ENCODE measurements at places on chromosomes 5 and 9. TPM values are rescaled to one million over a fixed set of nuclear protein-coding genes. Genes with fewer than 3 reads are reported as not detected.

Gene C9orf50
- not detected for total RNA-seq

DNA sequence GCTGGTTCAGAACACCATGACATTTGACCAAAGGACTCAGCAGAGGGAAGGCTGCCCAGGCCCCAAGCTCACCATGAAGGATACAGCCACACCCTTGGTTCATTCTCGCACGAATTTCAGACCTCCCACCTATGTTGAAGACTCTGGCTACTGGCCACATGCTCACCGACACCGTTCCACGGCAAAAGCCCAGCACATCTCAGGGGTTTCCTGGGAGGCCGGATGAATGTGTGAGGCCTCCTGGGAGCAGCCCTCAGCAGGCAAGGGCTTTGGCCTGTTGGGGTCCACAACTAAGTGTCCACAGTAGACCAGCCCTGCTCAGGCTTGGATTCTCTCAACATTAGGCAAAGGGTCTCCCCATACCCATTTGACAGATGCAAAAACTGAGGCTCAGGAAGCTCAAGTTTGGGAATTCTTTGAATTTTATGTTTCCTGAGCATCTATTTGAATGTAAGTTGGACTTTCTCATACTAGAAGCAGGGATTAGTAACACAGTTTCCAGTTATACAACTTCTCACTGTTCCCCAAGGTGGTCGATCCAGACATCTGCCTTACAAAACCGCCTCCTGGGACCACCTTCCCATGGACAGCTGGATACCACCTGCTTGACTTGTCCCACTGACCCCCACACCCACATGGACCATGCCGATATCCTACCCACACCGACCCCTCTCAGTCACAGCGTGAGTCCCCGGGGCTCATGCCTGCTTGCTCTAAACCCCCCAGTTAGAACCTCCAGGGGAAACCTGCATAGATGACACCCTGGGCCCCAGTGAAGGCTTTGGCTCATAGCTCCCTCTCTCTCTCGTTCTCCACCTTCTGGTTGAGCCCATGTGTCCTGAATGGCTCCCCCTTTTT, 27.9 kb downstream of the CCT5 start:
- no peak for DNase-seq

DNA sequence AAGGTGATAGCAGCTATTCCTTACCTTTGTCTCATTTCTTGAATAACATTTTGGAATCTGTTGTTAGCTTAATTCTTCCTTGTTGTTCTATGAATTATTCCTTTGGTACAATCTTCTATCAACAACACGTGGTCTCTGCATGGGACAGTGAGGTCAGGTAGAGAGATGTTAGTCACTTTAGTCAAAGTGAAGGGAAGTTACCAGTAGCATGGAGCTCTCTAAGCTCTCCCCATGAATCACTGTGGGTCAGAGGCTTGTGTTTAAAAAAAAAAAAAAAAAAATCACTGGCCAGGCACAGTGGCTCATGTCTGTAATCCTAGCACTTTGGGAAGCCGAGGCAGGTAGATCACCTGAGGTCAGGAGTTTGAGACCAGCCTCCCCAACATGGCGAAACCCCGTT, 116.0 kb downstream of the GOLPH3 start:
- DNase-seq = no peak

DNA sequence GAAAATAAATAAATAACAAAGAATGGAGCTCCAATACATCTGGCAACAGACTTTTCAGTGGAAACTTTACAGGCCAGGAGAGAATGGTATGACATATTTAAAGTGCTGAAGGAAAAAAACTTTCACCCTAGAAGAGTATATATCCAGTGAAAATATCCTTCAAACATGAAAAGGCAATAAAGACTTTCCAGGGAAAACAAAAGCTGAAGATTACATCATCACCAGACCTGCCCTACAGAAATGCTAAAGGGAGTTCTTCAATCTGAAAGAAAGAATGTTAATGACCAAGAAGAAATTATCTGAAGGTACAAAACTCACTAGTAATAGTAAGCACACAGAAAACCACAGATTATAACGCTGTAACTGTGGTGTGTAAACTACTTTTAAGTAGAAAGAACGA, 8.3 kb upstream of the RCL1 start:
- DNase-seq = no peak

Gene IL5
- not detected for total RNA-seq

Gene SPATA24
- 2.0 TPM for total RNA-seq

Gene PCDHGA7
- total RNA-seq = 8.4 TPM

DNA sequence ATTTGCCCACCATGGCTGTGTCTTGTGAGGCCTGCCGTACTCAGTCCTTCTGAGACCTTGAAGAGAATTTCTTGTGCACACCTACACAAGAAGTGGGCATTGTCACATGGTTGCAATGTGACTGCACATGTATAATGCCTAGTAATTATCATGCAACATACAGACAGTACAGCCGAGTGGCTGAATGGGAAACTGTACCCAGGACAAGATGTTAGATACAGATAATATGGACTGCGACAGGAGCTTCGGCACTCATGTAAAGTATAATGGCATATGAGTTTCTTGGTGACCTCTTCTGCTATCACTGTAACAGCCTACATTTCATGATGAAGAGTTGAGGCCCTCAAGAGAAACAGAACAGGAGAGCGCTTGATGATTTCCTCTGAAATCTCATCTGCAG, 4.8 kb upstream of the PRKACG start:
- DNase-seq = no peak

GRCh38 chr5:123626051-123626450, 114.1 kb downstream of the CSNK1G3 start:
- no peak for DNase-seq

GRCh38 chr5:103503066-103503465, 59.5 kb downstream of the NUDT12 start:
- DNase-seq = no peak

DNA sequence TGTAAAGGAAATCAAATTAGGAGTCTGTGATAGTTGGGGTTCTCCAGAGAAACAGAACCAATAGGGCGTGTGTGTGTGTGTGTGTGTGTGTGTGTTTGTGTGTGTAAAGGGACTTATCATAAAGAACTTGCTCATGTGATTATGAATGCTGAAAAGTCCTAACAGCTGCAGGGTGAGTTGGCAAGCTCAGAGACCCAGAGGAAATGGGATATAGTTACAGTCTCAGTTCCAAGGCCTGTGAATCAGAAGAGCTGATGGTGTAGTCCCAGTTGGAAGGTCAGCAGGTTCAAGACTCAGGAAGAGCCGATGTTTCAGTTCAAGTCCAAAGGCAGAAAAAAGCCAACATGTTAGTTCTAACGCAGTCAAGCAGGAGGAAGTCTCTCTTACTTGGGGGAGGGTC, 214.2 kb downstream of the ELAVL2 start:
- DNase-seq = no peak

DNA sequence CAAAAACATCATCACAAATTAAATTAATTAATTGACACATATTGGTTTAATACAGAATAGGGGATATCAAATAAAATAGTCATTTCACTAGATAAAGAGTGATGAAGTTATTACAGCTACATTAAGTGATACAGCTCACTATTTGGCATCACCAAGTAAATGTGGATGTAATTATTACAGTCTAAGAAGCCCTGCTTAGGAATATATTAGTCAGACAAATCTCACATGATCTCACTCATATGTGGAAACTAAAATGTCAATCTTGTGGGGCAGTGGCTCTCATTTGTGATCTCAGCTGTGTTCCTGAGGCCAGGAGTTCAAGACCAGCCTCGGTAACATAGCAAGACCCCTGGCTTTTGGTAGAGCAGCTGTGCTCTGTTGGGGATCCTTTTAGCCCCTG, 233.4 kb upstream of the RGMB start:
- DNase-seq = peak; percentile 25

DNA sequence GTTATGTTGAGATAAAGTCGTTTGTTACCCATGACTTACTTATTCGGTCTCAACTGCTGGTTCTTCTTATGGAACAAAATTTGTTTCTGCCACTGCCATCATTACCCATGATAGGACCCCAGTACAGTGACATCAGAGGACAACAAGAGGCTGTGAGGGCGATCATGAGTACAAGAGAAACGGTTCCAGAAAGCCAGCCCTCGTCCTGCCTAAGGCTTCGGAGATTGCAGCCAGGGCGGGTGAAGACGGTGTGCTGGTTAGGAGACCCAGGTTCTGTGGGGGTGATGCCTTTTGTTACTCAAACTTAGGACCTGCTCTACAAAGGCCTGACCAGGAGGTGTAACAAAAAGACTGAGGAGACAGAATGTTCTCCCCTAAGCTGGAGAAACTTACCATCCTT, 10.9 kb downstream of the FYB1 start:
- no peak for DNase-seq

DNA sequence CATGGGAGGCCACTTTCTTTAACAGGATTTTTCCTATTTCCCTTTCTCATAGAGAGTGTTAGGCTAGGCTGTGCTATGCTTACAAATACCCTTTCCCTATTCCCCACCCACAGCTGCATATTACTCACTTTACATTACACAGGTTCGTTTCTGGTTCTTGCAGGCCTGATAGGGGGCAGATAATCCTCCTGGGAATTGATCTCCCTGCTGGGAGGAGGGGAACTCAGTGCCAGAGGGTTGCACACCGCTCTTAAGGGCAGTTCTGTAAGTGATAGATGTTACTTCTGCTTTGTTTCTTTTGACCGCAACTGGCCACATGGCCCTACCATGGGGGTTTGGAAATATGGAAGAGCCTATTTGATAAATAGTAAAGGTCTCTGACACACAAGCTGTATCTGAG, 54.0 kb upstream of the NTRK2 start:
- no peak for DNase-seq

DNA sequence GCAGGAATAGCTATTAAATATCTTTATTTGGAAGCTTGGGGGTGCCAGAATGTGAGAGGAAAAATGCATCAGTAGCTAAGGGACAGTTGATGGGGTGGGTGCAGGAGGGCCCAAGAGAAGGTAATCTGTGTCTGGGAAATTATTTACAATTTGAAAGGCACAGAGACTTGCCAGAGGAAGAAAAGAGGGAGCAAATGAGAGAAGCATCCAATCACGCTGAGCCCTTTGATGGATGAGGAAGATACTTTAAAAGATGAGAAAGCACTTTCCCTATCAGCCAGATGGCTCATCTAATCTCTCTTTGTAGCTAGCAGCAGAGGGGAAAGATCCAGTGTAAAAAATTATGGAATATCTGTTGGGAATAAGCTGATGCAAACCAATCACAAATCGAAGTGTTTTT, 57.0 kb upstream of the ABCA1 start:
- no peak for DNase-seq

Gene SMIM33
- not detected for total RNA-seq

GRCh38 chr5:30446456-30446855, 747.0 kb upstream of the CDH6 start:
- no peak for DNase-seq

DNA sequence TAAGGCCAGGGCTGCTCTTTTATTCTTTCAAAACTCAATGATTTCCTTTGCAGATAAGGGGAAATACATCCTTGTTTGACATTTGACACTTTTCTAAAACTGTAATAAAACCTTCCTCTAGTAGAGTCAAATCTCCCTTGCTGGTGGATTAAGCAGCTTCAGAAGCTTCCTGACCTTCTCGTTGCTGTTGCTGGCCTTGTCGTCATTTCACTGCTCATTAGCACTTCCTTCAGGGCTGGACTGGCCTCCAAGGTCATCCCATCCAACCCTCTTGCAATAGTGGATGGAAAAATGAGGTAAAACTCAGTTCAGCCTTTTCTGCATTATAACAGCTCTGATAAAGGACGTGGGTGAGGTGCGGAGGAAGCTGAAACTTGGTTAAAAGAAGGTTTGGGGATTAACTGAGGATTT, 1.1 kb upstream of the ADAMTSL1 start:
- DNase-seq = peak; percentile 76

DNA sequence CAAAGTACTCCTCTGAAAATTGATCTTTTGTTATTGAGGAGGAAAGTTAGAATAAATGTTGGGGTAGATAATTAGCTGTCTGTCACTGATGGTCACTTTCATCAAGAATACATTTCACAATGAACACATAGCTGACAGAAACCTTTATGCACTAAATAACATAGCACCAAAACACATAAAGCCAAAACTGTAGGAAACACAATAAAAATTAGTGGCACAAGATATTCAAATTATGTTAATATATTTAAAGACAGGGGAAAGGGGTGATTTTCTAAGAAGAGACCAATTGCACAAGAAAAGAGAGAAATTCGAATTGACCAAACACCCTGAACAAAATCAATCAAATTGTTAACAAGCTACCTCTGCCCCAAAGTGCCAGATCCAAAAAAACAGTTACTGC, 89.7 kb downstream of the AK8 start:
- no peak for DNase-seq

Gene PCDHB12
- 0.18 TPM for total RNA-seq

Gene VLDLR
- total RNA-seq = 41.3 TPM

Data from fibroblast of the aortic adventitia (primary cell).